NCI-H187 (cell line): ENCODE measurements at places on chromosomes 13 and 19.

DNA sequence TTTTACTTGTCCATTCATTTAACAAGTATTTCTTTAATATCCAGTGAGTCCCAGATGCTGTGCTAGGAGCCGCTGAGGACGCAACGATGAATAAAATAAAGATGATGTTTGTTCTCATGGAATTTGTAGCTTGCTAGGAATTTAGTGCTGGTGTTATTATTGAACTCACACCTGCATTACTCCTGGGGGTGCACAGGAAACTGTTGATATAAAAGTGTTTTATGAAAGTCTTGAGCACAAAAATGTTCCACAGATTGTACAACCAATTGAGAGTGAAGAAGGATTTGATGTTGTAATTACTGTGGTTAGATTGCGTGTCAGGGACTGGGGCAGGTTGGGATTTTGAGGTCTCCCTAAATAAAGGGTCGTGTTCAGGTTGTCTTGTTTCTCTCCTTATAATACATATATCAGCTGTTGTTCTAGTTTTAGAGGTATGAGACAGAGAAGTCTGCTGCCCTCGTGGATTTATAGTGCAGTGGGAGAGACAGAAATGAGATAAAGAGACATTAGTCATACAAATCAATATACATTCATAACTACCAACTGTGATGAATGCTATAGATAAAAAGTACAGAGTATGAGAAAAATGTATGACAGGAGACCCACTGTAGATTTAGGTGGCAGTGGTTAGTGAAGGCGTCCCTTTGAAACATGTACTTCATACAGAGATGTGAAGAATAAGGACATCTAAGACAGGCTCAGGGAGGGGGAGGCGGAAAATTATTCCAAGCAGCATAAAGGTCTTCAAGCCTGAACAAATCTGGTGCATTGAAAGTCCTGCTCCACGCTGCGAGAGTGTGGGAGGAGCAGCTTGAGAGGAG, 11.3 kb downstream of the CACNG6 start:
- no peak for DNase-seq

GRCh38 chr13:100828226-100828625, 153.6 kb upstream of the TMTC4 start:
- no peak for DNase-seq

GRCh38 chr13:114107686-114108081, 24.7 kb downstream of the RASA3 start:
- DNase-seq: no peak

GRCh38 chr19:10285393-10285792, 1.4 kb upstream of the ICAM4 start:
- DNase-seq: no peak
